Activated CD4-positive, alpha-beta T cell treated with anti-CD3 and anti-CD28 coated beads for 36 hours (primary cell): ENCODE measurements at places on chromosomes 4 and X. TPM values are rescaled to one million over a fixed set of nuclear protein-coding genes. Genes with fewer than 3 reads are reported as not detected.
A peak's percentile ranks its signal among the peaks of the same experiment; 100 is the strongest.

GRCh38 chrX:134544513-134545151, 84.7 kb downstream of the HPRT1 start:
- H3K27ac ChIP-seq, result no peak overlapping the region
- H3K4me3 ChIP-seq, result no peak overlapping the region
- DNase-seq, result no peak
- peaks cover 33% of the 10 kb centered on the region for H3K27me3 ChIP-seq
- no peaks in the 10 kb centered on the region for H3K36me3 ChIP-seq
- peaks cover 11% of the 10 kb centered on the region for H3K4me1 ChIP-seq

- no peak for DNase-seq
- no peaks in the 10 kb centered on the region for H3K4me1 ChIP-seq
- H3K27ac ChIP-seq, result no peak overlapping the region
- no peaks in the 10 kb centered on the region for H3K36me3 ChIP-seq
These were observed 122.1 kb upstream of the GNPDA2 start for GRCh38 chr4:44848466-44848865.

DNA sequence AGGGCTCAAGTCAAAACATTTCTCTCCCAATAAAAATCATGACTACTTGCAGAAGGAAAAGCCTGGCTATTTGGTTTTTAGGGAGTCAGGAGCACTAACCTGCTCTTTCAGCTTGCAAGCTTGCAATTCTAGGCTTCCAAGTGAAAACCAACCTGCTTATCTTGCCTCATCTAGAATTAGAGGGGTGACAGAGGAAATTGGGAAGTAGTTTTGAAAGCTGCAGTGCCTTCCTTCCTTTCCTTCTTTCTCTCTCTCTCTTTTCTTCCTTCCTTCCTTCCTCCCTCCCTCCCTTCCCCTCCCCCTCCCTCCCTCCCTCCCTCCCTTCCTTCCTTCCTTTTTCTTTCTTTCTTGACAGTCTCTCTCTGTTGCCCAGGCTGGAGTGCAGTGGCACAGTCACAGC, 417.5 kb downstream of the KCNIP4 start:
- H3K4me3 ChIP-seq, result no peak overlapping the region
- H3K27me3 ChIP-seq, result no peaks in the 10 kb centered on the region
- H3K4me1 ChIP-seq, result no peaks in the 10 kb centered on the region
- DNase-seq, result no peak

- H3K27me3 ChIP-seq, result no peaks in the 10 kb centered on the region
- peaks cover 3% of the 10 kb centered on the region for H3K36me3 ChIP-seq
- no peak overlapping the region for H3K27ac ChIP-seq
- no peak overlapping the region for H3K4me3 ChIP-seq
These were observed 79.2 kb downstream of the MTMR1 start for GRCh38 chrX:150772150-150772970.

GRCh38 chrX:37711991-37712390, 26.4 kb downstream of the XK start:
- H3K36me3 ChIP-seq, result no peaks in the 10 kb centered on the region
- peaks cover 4% of the 10 kb centered on the region for H3K4me1 ChIP-seq
- DNase-seq, result no peak

GRCh38 chrX:21721195-21721594, 36.7 kb downstream of the SMPX start:
- no peaks in the 10 kb centered on the region for H3K36me3 ChIP-seq
- no peak for DNase-seq
- H3K4me3 ChIP-seq, result no peak overlapping the region
- H3K27ac ChIP-seq, result no peak overlapping the region

DNA sequence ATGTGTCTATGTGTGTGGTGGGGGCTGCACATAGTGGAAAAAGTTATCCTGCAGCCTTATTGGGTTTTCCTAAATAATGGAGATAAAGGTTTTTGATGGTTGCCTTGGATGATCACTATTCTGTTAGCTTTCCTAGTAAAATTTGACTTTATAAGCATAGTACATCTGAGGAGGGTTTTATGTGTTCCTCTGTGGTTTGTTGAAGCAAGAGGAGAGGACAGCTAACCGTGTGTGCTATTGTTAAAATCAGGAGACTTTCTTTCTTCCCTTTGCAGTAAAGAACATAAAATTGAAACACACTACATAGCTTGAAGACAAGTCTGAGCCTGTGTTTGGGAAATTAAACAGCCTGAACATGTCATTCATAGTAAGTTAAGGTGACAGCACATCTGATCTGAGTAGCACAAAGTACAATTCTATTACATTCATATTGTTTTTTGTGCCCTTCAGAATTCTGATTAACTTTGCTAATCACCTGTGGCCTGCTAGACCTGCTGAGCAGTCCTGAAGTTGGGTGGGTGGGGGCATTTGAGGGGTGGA, 36.8 kb downstream of the C4orf51 start:
- no peak for DNase-seq
- no peaks in the 10 kb centered on the region for H3K36me3 ChIP-seq
- no peak overlapping the region for H3K27ac ChIP-seq
- H3K4me1 ChIP-seq, result peaks cover 15% of the 10 kb centered on the region
- H3K4me3 ChIP-seq, result no peak overlapping the region
- peaks cover 22% of the 10 kb centered on the region for H3K27me3 ChIP-seq

CLDN34 gene
- total RNA-seq, result not detected

DNA sequence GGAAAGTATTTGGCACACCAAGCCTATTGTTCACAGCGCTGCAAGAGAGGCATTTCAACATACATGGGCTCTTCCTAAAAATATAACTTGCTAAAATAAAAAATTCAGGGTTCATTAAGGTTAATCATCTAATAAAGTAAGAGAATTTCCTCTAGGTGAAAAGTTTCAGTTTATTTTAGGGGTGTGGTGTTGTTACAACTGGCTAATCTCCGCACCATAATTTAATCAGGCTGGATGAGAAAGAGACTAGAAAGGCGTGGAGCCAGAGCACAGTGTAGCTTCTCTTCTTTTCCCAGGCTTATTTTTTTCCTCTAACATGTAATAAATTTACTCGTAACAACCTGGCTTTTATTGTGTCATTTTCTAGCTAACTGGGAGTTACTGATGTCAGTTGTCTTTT, 47.9 kb downstream of the FHL1 start:
- H3K27ac ChIP-seq, result no peak overlapping the region
- H3K4me1 ChIP-seq, result peaks cover 32% of the 10 kb centered on the region
- H3K27me3 ChIP-seq, result no peaks in the 10 kb centered on the region
- H3K36me3 ChIP-seq, result peaks cover 4% of the 10 kb centered on the region
- DNase-seq, result no peak

DNA sequence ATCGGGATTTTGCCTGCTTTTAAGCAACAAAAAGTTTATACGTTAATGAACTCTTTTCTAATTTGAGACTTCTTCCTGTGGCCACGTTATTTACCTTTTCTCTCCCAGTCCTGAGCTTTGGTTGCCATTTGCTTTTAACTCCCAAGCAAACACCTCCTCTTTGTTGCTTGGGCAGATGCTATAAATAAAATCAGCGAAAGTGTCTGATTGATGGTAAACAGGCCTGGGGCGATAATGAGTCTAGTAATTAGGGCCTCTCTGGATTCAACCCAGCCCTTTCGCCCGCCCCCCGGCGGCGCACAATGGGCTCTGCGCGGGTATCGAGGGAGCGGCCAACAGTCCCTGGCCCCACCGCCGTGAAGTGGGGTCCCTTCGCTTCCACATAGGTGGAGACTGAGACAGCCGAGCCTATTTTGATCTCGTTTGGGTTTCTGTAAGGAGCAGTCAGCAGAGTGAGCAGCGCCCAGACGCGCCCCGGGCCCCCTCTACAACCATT, 790 bp downstream of the CLGN start:
- no peaks in the 10 kb centered on the region for H3K36me3 ChIP-seq
- H3K27ac ChIP-seq, result no peak overlapping the region
- H3K27me3 ChIP-seq, result peaks cover 39% of the 10 kb centered on the region
- peaks cover 5% of the 10 kb centered on the region for H3K4me1 ChIP-seq

DNA sequence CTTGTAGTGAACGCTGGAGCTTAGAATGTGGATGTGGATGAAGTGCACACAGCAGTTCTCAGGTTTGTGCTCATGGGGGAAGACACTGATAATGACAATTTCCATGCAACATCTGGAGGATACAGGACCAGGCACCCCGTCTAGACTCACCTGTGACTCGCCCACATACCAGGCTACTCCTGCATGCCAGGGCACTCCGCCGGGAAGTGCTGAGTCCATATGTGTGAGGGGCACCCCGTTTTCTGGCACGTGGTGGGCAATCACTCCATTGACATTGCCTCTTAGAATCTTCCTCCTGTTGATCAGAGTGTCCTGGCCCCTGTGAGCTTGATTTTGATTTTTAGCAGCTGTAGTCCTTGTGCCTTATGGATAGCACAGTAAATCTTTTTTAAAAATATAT, 90.9 kb upstream of the LRPAP1 start:
- no peak for DNase-seq
- H3K4me3 ChIP-seq, result no peak overlapping the region
- H3K36me3 ChIP-seq, result no peaks in the 10 kb centered on the region
- peaks cover 29% of the 10 kb centered on the region for H3K27me3 ChIP-seq
- H3K27ac ChIP-seq, result no peak overlapping the region

RS1 gene
- not detected for total RNA-seq

- H3K4me1 ChIP-seq, result peaks cover 7% of the 10 kb centered on the region
- H3K4me3 ChIP-seq, result no peak overlapping the region
- DNase-seq, result no peak
- H3K36me3 ChIP-seq, result no peaks in the 10 kb centered on the region
- no peak overlapping the region for H3K27ac ChIP-seq
These were observed 153.2 kb downstream of the SHROOM3 start for GRCh38 chr4:76588274-76588673.

- peak; percentile 55 for DNase-seq
- peaks cover 29% of the 10 kb centered on the region for H3K36me3 ChIP-seq
- H3K4me1 ChIP-seq, result peaks cover 52% of the 10 kb centered on the region
- H3K27me3 ChIP-seq, result no peaks in the 10 kb centered on the region
These were observed 4.6 kb upstream of the KANTR start for GRCh38 chrX:53089224-53089842.

NCAPG gene
- total RNA-seq, result 82.8 TPM

CTAG2 gene
- total RNA-seq, result not detected

PLS3 gene
- total RNA-seq, result 3.1 TPM

DNA sequence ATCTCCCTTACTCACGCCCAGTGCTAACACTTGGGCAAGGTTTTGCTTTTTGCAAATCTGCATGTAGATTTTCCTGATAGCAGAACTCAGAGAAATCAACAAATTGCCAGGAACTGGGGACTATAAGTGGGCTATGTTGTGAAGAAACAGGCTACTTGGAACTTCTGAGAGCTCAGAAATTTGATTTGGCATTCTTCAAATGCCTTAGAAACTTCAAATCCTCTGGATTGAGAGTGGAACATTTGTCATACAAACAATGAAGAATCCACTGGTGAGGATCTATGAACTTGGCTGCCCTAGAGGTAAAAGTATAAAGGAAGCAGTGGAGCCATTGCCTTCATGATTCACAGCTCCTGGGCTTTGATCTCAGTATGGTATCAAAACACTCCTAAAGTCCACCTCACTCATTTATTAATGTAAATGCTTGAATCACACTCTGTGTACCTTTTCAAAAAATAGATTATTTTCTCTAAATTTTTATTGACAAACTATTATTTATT, 126.0 kb downstream of the GLRA3 start:
- no peak for DNase-seq
- H3K4me3 ChIP-seq, result no peak overlapping the region
- H3K36me3 ChIP-seq, result no peaks in the 10 kb centered on the region
- no peaks in the 10 kb centered on the region for H3K4me1 ChIP-seq
- peaks cover 8% of the 10 kb centered on the region for H3K27me3 ChIP-seq

DNA sequence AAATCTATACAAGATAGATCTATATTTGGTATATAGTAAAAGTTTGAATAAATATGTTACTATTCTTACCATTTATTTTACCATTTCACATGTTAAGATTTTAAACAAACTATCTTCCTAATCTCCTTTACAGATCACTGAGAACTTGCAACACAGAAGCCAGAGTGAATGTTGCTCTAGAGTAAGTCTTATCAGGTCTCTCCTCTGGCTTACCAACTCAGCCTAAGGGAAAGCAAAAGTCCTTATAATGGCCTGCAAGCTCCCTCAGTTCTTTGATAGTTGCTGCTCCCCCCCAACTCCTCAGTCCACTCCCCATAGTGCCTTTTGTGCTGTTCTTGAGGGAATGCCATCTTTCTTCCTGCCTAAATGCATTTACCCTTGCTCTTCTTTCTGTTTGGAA, 25.7 kb upstream of the SLC7A11 start:
- no peak overlapping the region for H3K4me3 ChIP-seq
- no peak for DNase-seq
- H3K4me1 ChIP-seq, result no peaks in the 10 kb centered on the region
- H3K27me3 ChIP-seq, result peaks cover 3% of the 10 kb centered on the region
- H3K27ac ChIP-seq, result no peak overlapping the region
- no peaks in the 10 kb centered on the region for H3K36me3 ChIP-seq

GRCh38 chr4:71607780-71608677, 175.8 kb downstream of the GC start:
- H3K27me3 ChIP-seq, result peaks cover 11% of the 10 kb centered on the region
- no peaks in the 10 kb centered on the region for H3K36me3 ChIP-seq
- no peak overlapping the region for H3K27ac ChIP-seq
- H3K4me3 ChIP-seq, result no peak overlapping the region

DNA sequence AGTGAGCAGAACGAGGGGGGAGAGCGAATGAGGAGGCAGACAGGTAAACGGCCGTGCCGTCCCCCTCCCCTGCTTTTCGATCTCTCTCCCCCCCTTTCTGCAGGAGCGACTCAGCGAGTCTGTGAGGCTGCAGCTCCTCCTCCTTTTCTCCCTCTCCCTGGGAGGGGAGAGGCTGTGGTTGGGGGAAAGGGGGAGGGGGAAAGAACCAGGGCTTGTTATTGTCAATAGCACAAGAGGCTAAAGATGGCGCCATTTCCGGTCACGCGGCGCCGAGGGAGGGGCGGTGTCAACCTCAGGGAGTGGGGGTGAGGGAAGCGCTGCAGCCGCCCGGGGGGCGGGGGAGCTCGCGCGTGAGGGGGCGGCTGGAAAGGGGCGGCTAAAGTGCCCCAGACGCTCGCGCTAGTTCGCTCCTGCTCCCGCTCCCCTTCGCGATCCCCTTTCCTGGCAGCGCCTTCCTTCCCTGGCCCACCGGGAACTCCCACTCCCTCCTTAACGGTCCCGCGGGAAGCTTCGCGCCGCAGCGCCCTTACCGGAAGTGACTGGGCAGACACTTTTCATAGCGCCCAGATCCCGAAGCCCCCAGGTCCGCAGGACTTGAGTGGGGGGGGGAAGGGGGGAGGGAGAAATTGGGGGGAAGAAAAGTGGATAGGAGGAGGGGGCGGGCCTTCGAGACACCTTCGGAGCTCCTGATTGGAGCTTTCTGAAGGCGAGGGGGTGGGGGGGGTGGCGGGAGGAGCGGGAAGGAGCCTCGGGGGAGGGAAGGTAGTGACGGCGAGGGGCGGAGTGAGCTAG, at the start of gene CUL4B:
Gene CUL4B, minus strand, starts transcription at position 121 of the 792 bp plus-strand sequence. CDS start 324 bp downstream, outside the sequence.
- DNase-seq, result peak; percentile 95
- H3K27ac ChIP-seq, result peak within 1 kb of the TSS; percentile 95
- no peaks in the 10 kb centered on the region for H3K27me3 ChIP-seq
- peaks cover 21% of the 10 kb centered on the region for H3K4me1 ChIP-seq
- peaks cover 14% of the 10 kb centered on the region for H3K36me3 ChIP-seq
- H3K4me3 ChIP-seq, result peak within 1 kb of the TSS; percentile 90

GRCh38 chr4:9996319-9997110, 24.8 kb downstream of the SLC2A9 start:
- DNase-seq, result no peak
- H3K27me3 ChIP-seq, result no peaks in the 10 kb centered on the region
- peaks cover 6% of the 10 kb centered on the region for H3K36me3 ChIP-seq
- peaks cover 30% of the 10 kb centered on the region for H3K4me1 ChIP-seq

KLHL34 gene
- total RNA-seq, result 0.94 TPM

GRCh38 chr4:128221586-128221985, 66.0 kb downstream of the PGRMC2 start:
- H3K4me1 ChIP-seq, result no peaks in the 10 kb centered on the region
- no peaks in the 10 kb centered on the region for H3K27me3 ChIP-seq
- H3K4me3 ChIP-seq, result no peak overlapping the region
- DNase-seq, result no peak
- H3K36me3 ChIP-seq, result no peaks in the 10 kb centered on the region
- H3K27ac ChIP-seq, result no peak overlapping the region

- no peak for DNase-seq
- peaks cover 27% of the 10 kb centered on the region for H3K36me3 ChIP-seq
- H3K27ac ChIP-seq, result peak overlapping the region; percentile 45
These were observed 424 bp upstream of the ZNF330 start for GRCh38 chr4:141220271-141220670.
